PC-9 (cell line): ENCODE measurements at places on chromosomes 5 and 9. TPM values are rescaled to one million over a fixed set of nuclear protein-coding genes. Genes with fewer than 3 reads are reported as not detected.

CYSRT1 gene
- total RNA-seq = 9.0 and 15.2 TPM in 2 replicates

SHB gene
- 22.7 and 23.8 TPM in 2 replicates for total RNA-seq

TNFSF8 gene
- not detected in 2 replicates for total RNA-seq

CDH12 gene
- total RNA-seq = not detected in 2 replicates

CSF2 gene
- total RNA-seq = not detected in 2 replicates

FAM153A gene
- total RNA-seq = not detected in 2 replicates

GBA2 gene
- 25.0 and 29.6 TPM in 2 replicates for total RNA-seq

SPINK13 gene
- not detected in 2 replicates for total RNA-seq

HABP4 gene
- 8.1 and 11.0 TPM in 2 replicates for total RNA-seq

TMEM174 gene
- not detected in 2 replicates for total RNA-seq

SAXO1 gene
- not detected in 2 replicates for total RNA-seq

C9orf50 gene
- 0.38 TPM in 1 of 2 replicates, not detected in the other for total RNA-seq

PTGS1 gene
- total RNA-seq = 1.8 TPM in 2 replicates

ADGRD2 gene
- total RNA-seq = not detected in 2 replicates

SOWAHA gene
- total RNA-seq = not detected in 2 replicates

SHOC1 gene
- total RNA-seq = 0.20 TPM in 1 of 2 replicates, not detected in the other

NPR3 gene
- total RNA-seq = 2.2 and 4.1 TPM in 2 replicates

NAIP gene
- 11.7 and 13.1 TPM in 2 replicates for total RNA-seq

IPPK gene
- total RNA-seq = 12.3 TPM in 2 replicates

FRRS1L gene
- not detected in 2 replicates for total RNA-seq

SHROOM1 gene
- 23.3 and 23.5 TPM in 2 replicates for total RNA-seq

TIGD6 gene
- total RNA-seq = 3.0 and 3.9 TPM in 2 replicates

TMEM250 gene
- total RNA-seq = 73.8 and 75.3 TPM in 2 replicates

PCA3 gene
- total RNA-seq = not detected in 2 replicates

RANBP3L gene
- total RNA-seq = not detected in 2 replicates

RABEPK gene
- 28.9 and 29.7 TPM in 2 replicates for total RNA-seq

TAF11L5 gene
- not detected in 2 replicates for total RNA-seq

PRRX2 gene
- 0.98 and 1.6 TPM in 2 replicates for total RNA-seq

C5orf46 gene
- 1.0 TPM in 1 of 2 replicates, not detected in the other for total RNA-seq

DND1 gene
- 1.2 and 2.0 TPM in 2 replicates for total RNA-seq

SLC6A19 gene
- not detected in 2 replicates for total RNA-seq

C9 gene
- not detected in 2 replicates for total RNA-seq

SLC34A1 gene
- total RNA-seq = 0.28 TPM in 1 of 2 replicates, not detected in the other

CCL28 gene
- total RNA-seq = 2.2 and 4.3 TPM in 2 replicates
